ENCODE measurements at places on chromosomes 3 and 15. TPM values are rescaled to one million over a fixed set of nuclear protein-coding genes. Genes with fewer than 3 reads are reported as not detected.

GOLGA8J gene
- not detected for total RNA-seq

SLC6A1 gene
- 0.10 TPM for total RNA-seq

PRR20G gene
- total RNA-seq: not detected

TJP1 gene
- 47.8 TPM for total RNA-seq

MITF gene
- 12.6 TPM for total RNA-seq

GOLGA8S gene
- 0.10 TPM for total RNA-seq

PLCH1 gene
- 0.03 TPM for total RNA-seq

ANAPC13 gene
- 47.3 TPM for total RNA-seq

LRRFIP2 gene
- total RNA-seq: 53.3 TPM

NEDD4 gene
- 20.5 TPM for total RNA-seq

TICRR gene
- 1.7 TPM for total RNA-seq

PLSCR5 gene
- total RNA-seq: not detected

MKRN3 gene
- 0.43 TPM for total RNA-seq

TP63 gene
- 0.20 TPM for total RNA-seq

IQCH gene
- total RNA-seq: 5.0 TPM

CHL1 gene
- 0.07 TPM for total RNA-seq

C3orf20 gene
- under 0.01 TPM for total RNA-seq

UQCRC1 gene
- total RNA-seq: 229 TPM

NXPE3 gene
- 40.8 TPM for total RNA-seq

CFAP44 gene
- 4.2 TPM for total RNA-seq

GPR149 gene
- not detected for total RNA-seq

LRRC2 gene
- total RNA-seq: 1.5 TPM

IL16 gene
- total RNA-seq: 0.20 TPM

CIDEC gene
- total RNA-seq: not detected

IGSF11 gene
- under 0.01 TPM for total RNA-seq

PP2D1 gene
- total RNA-seq: not detected

LMOD3 gene
- total RNA-seq: 0.07 TPM

DNASE1L3 gene
- 0.07 TPM for total RNA-seq

SNX4 gene
- 23.8 TPM for total RNA-seq

SYNPR gene
- total RNA-seq: not detected

KCNAB1 gene
- total RNA-seq: 35.6 TPM

CASR gene
- not detected for total RNA-seq

CSPG4 gene
- total RNA-seq: 328 TPM

COL6A5 gene
- total RNA-seq: not detected

CPLX3 gene
- total RNA-seq: not detected

STARD5 gene
- 12.7 TPM for total RNA-seq

AADACL2 gene
- not detected for total RNA-seq

SPESP1 gene
- 9.8 TPM for total RNA-seq

ASB7 gene
- total RNA-seq: 17.1 TPM

TEX55 gene
- not detected for total RNA-seq

IL5RA gene
- not detected for total RNA-seq

TKT gene
- total RNA-seq: 467 TPM

DUOXA2 gene
- not detected for total RNA-seq

TMEM212 gene
- total RNA-seq: not detected

SCN11A gene
- total RNA-seq: under 0.01 TPM

GOLGA6L9 gene
- 1.5 TPM for total RNA-seq

CCDC32 gene
- 17.1 TPM for total RNA-seq

PML gene
- 58.3 TPM for total RNA-seq

Data from smooth muscle cell of the pulmonary artery (primary cell).